ENCODE measurements at places on chromosomes 5 and 9. TPM values are rescaled to one million over a fixed set of nuclear protein-coding genes. Genes with fewer than 3 reads are reported as not detected.

Gene SPATA6L
- total RNA-seq, result 0.44 TPM

Gene NLN
- 55.2 TPM for total RNA-seq

Gene CA9
- 0.63 TPM for total RNA-seq

Gene ENTREP1
- total RNA-seq, result 0.44 TPM

Gene PLAC8L1
- 1.8 TPM for total RNA-seq

Gene SLC34A3
- not detected for total RNA-seq

Gene FBXW5
- 81.2 TPM for total RNA-seq

Gene IL5
- total RNA-seq, result not detected

Gene PCDHA9
- total RNA-seq, result 1.4 TPM

Gene AK8
- 1.3 TPM for total RNA-seq

- peaks cover 14% of the 10 kb centered on the region for H3K36me3 ChIP-seq
- no peak overlapping the region for H3K4me3 ChIP-seq
- no peaks in the 10 kb centered on the region for H3K27me3 ChIP-seq
- peaks cover 9% of the 10 kb centered on the region for H3K4me1 ChIP-seq
- no peak overlapping the region for H3K27ac ChIP-seq
These were observed 64.5 kb upstream of the GNA14 start for GRCh38 chr9:77712533-77713130.

GRCh38 chr5:61758711-61759110 lies 426.7 kb downstream of the ZSWIM6 start:
- H3K27me3 ChIP-seq, result no peaks in the 10 kb centered on the region
- no peak overlapping the region for H3K27ac ChIP-seq
- no peak for DNase-seq
- H3K4me1 ChIP-seq, result peaks cover 15% of the 10 kb centered on the region
- no peak overlapping the region for H3K4me3 ChIP-seq

GRCh38 chr5:76590027-76590426 lies 33.2 kb downstream of the F2RL2 start:
- no peaks in the 10 kb centered on the region for H3K36me3 ChIP-seq
- H3K4me1 ChIP-seq, result no peaks in the 10 kb centered on the region
- DNase-seq, result no peak
- H3K4me3 ChIP-seq, result no peak overlapping the region

DNA sequence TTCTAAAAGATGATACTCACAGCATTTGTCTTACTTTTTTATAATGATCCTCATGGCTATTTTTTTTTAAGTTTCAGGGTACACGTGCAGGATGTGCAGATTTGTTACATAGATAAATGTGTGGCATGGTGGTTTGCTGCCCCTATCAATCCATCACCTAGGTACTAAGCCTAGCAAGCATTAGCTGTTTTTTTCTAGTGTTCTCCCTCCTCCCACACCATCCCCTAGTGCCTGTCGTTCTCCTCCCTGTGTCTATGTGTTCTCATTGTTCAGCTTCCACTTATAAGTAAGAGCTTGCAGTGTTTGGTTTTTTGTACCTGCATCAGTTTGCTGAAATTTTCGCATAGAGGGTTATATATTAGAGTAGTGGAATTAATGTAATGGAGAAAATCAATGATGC lies 189.1 kb upstream of the CDH12 start:
- H3K27ac ChIP-seq, result no peak overlapping the region
- H3K36me3 ChIP-seq, result no peaks in the 10 kb centered on the region
- DNase-seq, result no peak
- peaks cover 6% of the 10 kb centered on the region for H3K27me3 ChIP-seq

- H3K27ac ChIP-seq, result no peak overlapping the region
- H3K4me1 ChIP-seq, result no peaks in the 10 kb centered on the region
- H3K36me3 ChIP-seq, result peaks cover 2% of the 10 kb centered on the region
- H3K27me3 ChIP-seq, result peaks cover 20% of the 10 kb centered on the region
- no peak overlapping the region for H3K4me3 ChIP-seq
- DNase-seq, result no peak
These were observed 18.8 kb upstream of the SPEF2 start for GRCh38 chr5:35598707-35599370.

DNA sequence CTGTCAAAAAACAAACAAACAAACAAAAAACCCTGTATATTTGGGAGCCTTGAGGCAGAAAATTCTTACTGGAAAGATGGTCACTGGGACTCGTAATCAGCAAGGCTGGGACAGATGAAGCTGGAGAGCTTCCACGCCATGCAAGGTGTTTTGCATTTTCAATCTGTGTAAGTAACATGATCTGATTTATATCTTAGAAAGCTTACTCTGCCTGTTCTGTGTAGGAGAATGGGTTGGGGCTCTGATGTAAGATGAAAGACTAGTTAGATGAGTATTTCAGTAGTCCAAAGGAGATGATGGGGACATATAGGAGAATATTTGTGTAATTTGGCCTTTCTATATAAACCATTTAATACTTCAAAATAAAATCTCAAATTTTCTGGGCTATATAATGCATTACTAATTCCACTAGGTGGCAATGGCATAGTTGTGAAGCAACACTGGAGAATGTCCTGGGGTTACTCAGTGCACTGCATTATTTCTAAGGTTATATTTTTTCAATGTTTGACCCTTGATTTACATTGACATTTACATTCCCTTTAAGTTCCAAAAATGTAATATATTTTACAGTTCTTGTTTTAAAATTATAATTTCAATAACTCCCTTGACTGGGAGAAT lies 21.9 kb upstream of the FSD1L start:
- H3K4me1 ChIP-seq, result no peaks in the 10 kb centered on the region
- H3K36me3 ChIP-seq, result no peaks in the 10 kb centered on the region
- no peak overlapping the region for H3K27ac ChIP-seq
- no peaks in the 10 kb centered on the region for H3K27me3 ChIP-seq

GRCh38 chr5:147417135-147417813 lies 92.6 kb downstream of the DPYSL3 start:
- H3K27ac ChIP-seq, result no peak overlapping the region
- peaks cover 23% of the 10 kb centered on the region for H3K36me3 ChIP-seq
- H3K4me1 ChIP-seq, result peaks cover 9% of the 10 kb centered on the region
- H3K4me3 ChIP-seq, result no peak overlapping the region

DNA sequence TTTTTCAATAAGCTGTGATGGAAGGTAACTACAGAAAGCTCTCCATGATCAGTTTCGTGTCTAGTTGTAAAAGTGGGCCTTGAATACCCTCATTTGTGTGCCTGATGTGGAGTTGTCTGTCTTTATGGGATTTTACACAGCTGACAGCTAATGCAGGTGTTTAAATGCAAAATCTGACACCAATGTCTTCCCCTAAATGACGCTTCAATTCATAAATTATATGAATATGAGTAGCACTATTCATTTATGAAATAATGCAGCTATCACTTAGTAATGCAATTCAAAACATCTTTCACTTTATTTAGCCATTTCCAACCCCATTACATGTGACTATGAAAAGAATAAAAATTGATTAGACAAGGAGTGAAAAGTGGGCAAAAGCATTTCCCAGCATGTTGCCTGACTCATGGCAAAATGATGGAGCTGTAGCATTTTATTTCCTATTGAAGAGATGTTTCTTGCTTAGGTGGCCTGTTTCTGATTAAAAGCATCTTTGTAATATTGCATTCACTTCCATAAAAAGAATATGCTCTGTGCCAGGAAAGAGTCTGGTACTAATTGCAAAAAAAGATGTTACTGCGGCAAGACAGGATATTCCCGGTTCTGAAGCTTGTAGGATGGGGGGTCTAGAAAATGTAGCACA lies 116.7 kb upstream of the HAPLN1 start:
- no peaks in the 10 kb centered on the region for H3K27me3 ChIP-seq
- no peak overlapping the region for H3K4me3 ChIP-seq
- no peak overlapping the region for H3K27ac ChIP-seq
- no peaks in the 10 kb centered on the region for H3K4me1 ChIP-seq

GRCh38 chr9:121298016-121298538 lies 30.1 kb downstream of the GSN start:
- no peak for DNase-seq
- H3K36me3 ChIP-seq, result no peaks in the 10 kb centered on the region
- H3K27ac ChIP-seq, result peak overlapping the region; percentile 75

GRCh38 chr9:26809795-26810194 lies 82.8 kb downstream of the CAAP1 start:
- no peaks in the 10 kb centered on the region for H3K27me3 ChIP-seq
- no peaks in the 10 kb centered on the region for H3K4me1 ChIP-seq
- peaks cover 7% of the 10 kb centered on the region for H3K36me3 ChIP-seq
- H3K27ac ChIP-seq, result no peak overlapping the region
- DNase-seq, result no peak
- no peak overlapping the region for H3K4me3 ChIP-seq

GRCh38 chr5:76990899-76991459 lies 38.1 kb downstream of the CRHBP start:
- H3K4me3 ChIP-seq, result no peak overlapping the region
- H3K27ac ChIP-seq, result no peak overlapping the region
- peaks cover 4% of the 10 kb centered on the region for H3K27me3 ChIP-seq
- peaks cover 2% of the 10 kb centered on the region for H3K36me3 ChIP-seq
- peaks cover 7% of the 10 kb centered on the region for H3K4me1 ChIP-seq

DNA sequence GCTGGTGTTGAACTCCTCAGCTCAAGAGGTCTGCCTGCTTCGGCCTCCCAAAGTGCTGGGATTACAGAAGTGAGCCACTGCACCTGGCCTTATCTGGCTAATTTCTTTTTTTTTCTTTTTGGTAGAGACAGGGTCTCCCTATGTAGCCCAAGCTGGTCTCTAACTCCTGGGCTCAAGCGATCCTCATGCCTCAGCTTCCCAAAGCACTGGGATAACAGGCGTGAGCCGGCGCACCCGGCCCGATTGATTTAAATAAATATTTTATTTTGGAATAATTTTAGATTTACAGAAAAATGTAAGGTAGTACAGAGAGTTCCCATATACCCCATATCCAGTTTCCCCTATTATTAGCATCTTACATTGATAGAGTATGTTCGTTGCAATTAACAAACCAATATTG lies 155.0 kb upstream of the MVB12B start:
- H3K27ac ChIP-seq, result no peak overlapping the region
- DNase-seq, result no peak
- H3K4me3 ChIP-seq, result no peak overlapping the region
- H3K27me3 ChIP-seq, result peaks cover 12% of the 10 kb centered on the region

- no peaks in the 10 kb centered on the region for H3K36me3 ChIP-seq
- H3K4me1 ChIP-seq, result no peaks in the 10 kb centered on the region
- H3K27ac ChIP-seq, result no peak overlapping the region
- H3K27me3 ChIP-seq, result no peaks in the 10 kb centered on the region
- no peak for DNase-seq
These were observed 567.1 kb downstream of the TLR4 start for GRCh38 chr9:118271331-118271730.

DNA sequence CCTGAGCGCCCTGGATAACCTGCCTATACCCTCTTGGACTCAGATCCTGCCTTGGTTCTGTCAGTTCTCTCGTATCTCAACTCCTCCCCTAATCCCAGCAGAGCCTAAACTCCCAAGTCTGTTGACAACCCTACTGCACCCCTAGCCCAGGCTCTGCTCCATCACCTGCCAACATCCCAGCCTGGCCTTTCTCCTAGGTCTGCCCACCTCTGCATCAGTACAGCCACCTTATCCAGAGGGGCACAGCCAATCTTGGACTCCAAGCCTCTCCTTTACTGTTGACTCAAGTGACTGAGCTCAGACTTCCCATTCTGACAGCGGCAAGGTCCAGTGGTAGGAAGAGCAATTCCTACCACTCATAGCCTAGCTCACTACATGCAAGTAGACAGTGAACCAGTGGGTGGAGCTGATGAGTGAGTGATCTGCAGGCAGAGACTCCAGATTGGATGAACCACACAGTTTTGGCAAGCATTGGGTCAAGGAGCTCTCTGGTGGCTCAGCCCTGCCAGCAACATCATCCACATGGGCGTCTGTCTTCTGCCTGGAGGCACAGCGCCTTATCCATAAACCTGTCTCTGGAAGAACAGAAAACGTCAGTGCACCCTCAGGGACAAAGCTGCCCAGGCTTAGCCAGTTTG lies 26.5 kb downstream of the TRMO start:
- no peaks in the 10 kb centered on the region for H3K4me1 ChIP-seq
- no peak for DNase-seq
- H3K27me3 ChIP-seq, result peaks cover 2% of the 10 kb centered on the region
- no peak overlapping the region for H3K4me3 ChIP-seq
- H3K36me3 ChIP-seq, result peaks cover 12% of the 10 kb centered on the region

- H3K27me3 ChIP-seq, result no peaks in the 10 kb centered on the region
- no peak for DNase-seq
- no peak overlapping the region for H3K27ac ChIP-seq
- H3K4me3 ChIP-seq, result no peak overlapping the region
- H3K4me1 ChIP-seq, result peaks cover 15% of the 10 kb centered on the region
These were observed 86.3 kb downstream of the ELAVL2 start for GRCh38 chr9:23739753-23740152.

All from neural crest cell (in vitro differentiated cells).